T1000 (cell line): ENCODE measurements at places on chromosomes 6 and 20.

DNA sequence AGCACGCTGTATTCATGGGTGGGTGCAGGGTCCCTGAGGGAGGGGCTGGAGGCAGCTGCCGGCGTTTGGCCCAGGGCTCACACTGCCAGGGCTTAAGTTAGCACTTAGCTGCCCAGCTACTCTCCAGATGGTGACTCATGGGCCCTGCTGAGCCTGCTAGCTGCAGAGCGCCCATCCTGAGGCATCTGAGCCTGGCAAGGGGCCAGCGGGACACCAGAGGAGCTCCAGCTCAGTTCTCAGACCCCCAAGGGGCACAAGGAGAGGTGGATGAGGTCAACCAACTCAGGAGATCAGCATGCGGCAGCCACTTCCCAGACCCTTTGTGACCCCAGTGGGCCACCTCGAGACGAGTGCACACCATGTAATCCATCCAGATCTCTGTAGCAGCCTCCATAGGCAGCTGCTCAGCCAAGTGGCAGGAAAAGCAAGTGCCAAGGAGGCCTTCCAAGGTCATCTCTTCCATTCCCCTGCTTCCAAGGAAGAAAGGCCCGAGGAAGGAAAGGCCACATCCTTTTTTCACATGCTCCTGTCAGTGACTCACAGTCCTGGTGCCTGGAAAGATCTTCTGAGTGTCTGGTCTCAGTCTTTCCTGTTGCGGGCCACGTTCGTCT is 35.3 kb downstream of the FOXP4 start:
- peak; percentile 93 for DNase-seq

DNA sequence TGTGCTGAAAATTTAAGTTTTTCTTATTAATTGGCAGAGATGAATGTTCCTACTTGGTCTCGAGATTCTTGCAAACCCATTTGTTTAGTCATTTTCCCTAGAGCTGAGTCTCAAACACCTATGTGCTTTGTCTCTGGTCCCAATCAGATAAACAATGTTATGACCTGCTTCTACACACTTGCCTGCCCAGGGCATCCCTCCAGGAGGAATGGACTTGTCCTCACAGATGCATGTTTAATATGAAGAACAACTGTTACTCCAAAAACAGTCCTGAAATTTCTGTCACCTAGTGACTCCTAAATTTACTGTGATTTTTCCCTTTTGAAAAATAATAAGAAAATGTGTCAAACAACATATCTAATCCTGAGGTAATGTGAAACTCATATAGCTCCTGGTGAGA is 43.7 kb downstream of the HDGFL1 start:
- DNase-seq, result no peak

DNA sequence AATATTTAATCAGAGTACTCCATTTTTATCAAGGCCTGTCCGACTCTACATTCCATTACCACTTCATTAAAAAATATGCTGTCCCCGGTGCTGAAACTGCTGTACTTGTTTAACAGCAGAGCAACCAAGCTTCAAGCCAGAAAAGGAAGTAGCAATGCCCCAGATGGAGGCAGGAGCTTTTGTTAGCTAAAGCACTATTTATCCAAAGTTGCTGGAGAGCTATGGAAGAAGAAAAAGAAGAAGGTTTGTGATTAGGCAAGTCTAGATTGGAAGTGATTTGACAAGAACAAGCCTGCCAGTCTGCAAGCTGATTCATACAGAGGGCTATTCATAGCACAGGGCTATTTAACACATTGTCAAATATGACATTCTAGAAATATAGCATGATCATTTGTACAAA is 160.9 kb upstream of the SPTLC3 start:
- DNase-seq, result no peak

- no peak for DNase-seq
These were observed 300.2 kb downstream of the UTRN start for GRCh38 chr6:144585217-144585814.

DNA sequence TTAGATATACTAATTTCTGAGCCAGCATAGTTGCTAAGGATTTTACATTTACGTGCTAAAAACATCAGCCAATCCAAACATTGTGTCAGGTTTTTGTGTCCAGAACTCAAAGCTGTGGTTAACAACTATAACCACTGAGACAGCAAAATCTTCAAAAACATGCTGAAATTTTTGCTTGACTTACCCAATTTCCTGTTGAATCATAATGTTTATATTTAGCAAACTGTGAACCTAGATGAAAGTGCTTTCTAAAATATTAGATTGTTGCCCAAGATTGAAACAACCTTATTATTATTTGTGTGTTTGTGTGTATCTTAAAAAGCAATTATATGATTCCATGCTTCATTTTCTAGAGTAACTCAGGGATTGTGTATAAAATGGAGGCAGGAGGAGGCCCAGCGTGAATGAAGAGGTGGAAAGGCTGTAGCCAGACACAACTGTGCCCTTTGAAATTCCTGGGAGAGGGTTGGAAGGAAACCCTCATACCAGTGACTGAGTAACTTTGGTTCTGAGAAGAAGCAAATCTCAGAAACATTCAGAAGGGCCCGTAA is 48.0 kb downstream of the ARMC2 start:
- no peak for DNase-seq

DNA sequence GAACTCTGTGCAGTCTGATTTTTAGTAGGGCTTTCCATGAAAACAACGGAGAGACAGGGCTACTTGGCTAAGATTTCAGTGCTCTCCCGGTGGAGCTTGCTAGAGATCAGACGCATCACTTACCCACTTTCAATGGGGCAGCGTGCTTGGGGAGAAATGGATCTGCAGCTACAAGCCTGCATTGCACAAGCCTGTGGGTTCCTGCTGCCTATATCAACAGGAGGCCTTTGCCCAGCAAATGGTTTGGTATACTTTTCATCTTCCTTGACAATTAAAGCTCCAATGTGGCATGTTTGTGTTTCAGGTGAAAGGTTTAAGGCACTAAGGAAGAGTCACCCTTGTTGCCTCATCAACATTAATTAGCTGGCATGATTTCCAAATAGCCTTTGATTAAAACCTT is 136.0 kb upstream of the FOXQ1 start:
- DNase-seq, result no peak

DNA sequence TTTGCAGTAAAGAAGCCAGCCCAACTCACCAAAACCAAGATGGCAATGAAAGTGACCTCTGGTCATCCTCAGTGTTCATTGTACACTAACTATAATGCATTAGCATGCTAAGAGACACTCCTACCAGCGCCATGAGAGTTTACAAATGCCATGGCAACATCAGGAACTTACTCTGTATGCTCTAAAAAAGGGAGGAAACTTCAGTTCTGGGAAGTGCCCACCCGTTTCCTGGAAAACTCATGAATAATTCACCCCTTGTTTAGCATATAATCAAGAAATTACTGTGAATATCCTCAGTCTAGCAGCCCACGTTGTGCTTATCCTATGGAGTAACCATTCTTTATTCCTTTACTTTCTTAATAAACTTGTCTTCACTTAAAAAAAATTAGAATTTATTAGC is 19.4 kb upstream of the TRERF1 start:
- no peak for DNase-seq

DNA sequence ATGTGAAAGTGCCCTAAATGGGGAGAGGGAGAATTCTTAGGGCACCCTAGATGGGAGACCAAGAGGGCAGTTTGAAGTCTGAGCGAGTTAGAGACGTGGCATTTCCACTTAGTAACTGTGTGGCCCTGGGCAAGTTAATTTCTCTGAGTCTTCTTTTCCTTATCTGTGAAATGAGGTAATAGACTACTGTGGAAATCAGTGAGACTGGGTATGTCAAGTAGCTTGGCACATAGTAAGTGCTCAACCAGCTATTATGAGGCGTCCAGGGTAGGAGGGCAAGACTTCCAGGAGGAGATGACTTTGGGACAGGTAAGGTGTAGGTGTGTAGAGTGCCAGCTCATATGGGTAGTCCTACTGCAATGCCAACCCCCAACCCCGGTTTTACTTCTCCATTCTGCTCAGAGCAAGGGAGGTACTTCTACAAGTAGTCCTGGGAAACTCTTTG is 770 bp downstream of the KIF3B start:
- DNase-seq, result no peak

- DNase-seq, result no peak
These were observed 83.4 kb upstream of the LY86 start for GRCh38 chr6:6505111-6505510.

DNA sequence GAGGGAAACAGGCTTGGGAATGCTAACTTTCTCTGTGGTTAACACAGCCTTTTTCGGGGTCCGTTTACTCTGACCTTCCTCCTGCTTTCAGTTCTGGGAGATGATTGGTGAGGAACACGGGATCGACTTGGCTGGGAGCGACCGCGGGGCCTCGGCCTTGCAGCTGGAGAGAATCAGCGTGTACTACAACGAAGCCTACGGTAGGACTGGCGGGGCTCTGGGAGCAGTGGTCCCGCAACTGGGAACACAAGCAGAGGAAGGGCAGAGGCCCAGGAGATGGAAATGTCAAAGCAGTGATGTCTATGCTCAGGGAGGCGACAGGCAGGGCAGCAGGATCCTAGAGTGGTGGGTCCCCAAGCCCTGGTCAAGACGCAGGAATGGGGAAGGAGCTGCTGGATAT is 3.5 kb downstream of the TUBB1 start:
- no peak for DNase-seq

GRCh38 chr6:158608221-158608620 is 36.3 kb downstream of the DYNLT1 start:
- no peak for DNase-seq

- DNase-seq, result no peak
These were observed 644 bp downstream of the RBL1 start for GRCh38 chr20:37095108-37095598.

DNA sequence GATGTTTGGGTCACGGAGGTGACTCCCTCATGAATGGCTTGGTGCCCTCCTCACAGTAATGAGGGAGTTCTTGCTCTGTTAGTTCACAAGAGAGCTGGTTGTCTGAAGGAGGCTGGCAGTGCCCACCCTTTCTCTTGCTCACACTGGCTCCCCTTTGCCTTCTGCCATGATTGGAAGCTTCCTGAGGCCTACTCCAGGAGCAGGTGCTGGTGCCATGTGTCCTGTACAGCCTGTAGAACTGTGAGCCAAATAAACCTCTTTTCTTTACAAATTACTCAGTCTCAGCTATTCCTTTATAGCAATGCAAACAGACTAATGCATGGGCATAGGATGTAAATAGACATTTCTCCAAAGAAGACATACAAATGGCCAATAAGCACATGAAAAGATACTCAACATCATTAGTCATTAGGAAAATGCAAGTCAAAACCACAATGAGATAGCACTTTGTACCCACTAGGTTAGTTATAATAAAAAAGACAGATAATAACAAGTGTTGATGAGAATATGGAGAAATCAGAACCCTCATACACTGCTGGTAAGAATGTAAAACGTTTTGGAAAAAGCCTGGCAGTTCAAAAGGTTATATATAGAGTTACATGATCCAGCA is 17.7 kb downstream of the C20orf203 start:
- no peak for DNase-seq

- no peak for DNase-seq
These were observed 73.6 kb downstream of the ADAT2 start for GRCh38 chr6:143376861-143377260.

GRCh38 chr6:105492706-105493673 is 90.1 kb upstream of the PREP start:
- DNase-seq, result no peak

DNA sequence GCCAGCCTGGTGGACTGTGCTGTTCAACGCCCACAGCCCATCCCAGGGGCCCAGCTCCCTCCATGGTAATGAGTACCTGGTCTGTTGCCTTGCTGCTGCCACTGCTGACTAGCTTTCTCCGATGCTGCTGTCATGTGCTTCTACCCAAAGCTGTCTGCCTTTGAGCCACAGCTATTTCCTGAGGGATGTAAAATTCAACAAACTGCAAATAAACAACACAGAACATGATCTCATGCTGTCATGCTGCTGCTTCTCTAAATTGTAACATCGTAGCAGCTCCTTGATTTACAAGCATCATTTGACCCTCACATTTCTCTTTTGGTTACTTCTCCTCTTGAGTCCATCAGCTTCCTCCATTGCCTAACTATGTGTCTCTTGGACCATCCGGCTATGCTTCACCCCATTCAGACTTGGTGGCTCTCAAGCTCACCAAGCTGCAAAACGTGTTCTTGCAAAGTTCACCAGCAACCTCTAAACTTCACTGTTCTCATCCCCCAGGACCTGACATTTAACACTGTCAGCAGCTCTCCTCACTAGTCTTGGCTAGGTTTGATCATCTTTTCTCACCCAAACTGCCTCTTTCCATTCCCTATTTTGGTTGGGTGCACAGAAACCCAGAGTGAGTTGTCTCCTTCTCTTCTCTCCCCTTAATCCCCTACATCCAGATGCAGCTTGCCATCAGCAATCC is 54.6 kb downstream of the FYN start:
- DNase-seq, result no peak

DNA sequence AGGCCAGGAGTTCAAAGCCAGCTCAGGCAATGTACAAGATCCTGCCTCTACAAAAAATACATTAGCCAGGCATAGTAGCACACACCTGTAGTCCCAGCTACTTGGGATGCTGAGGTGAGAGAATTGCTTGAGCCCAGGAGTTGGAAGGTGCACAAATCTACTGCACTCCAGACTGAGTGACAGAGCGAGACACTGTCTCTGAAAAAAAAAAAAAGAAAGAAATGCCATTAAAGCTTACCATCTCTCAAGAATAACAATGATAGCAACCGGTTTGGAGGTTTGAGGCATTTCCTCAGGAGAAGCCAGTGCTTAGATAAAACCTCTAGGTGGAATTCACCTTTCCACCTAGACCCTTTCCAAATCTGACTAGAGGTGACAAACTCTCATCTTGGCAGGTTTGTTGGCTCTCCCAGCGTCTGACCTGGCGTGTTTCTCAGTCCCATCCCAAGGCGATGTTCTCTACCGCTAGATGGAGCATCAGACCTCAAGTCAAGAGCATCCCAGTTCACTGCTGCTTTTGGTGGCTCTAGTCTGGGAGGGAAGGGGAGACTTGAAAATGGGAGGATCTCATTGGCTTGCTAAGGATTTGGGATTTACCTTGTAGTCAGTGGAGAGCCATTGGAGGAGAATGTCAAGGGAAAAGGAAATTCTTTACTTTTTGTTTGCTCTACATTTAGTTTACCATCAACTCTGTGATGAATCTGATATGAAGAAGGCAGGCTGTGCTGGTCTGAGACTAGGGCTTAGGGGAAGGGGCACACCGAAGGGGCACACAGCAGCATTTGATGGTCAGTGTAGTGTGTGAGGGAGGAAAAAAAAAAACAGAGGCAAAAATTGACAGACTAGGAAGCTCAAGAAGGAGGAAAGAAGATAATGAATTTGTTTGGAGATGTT is 67.9 kb downstream of the NCOA7 start:
- no peak for DNase-seq

GRCh38 chr20:44516491-44516890 is 5.4 kb downstream of the SERINC3 start:
- DNase-seq, result no peak

GRCh38 chr20:59723607-59724456 is 119.5 kb downstream of the PHACTR3 start:
- no peak for DNase-seq
